RPMI7951 (cell line): ENCODE measurements at places on chromosomes 1 and 21. TPM values are rescaled to one million over a fixed set of nuclear protein-coding genes. Genes with fewer than 3 reads are reported as not detected.

GRCh38 chr1:12296623-12297022 is 66.8 kb downstream of the VPS13D start:
- DNase-seq, result peak; percentile 58

DNA sequence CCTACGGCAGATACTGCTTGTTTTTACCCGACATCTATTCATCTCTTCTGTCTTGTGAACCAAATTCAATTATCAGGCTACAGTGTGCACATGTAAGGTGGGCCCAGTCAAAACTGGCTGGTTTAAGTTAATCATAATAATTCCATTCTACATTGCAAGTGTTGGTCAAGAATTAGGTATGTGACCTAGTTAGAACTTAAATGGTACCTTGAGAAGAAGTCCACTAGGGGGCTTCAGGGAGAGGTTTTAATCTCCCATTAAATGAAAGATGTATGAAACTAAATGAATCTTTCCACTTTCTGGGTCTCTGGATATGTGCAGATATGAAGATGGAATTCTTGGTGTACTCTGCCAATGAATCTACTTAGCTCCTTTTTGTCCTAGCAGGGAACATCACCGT is 187.1 kb downstream of the CDC42BPA start:
- peak; percentile 27 for DNase-seq

DNA sequence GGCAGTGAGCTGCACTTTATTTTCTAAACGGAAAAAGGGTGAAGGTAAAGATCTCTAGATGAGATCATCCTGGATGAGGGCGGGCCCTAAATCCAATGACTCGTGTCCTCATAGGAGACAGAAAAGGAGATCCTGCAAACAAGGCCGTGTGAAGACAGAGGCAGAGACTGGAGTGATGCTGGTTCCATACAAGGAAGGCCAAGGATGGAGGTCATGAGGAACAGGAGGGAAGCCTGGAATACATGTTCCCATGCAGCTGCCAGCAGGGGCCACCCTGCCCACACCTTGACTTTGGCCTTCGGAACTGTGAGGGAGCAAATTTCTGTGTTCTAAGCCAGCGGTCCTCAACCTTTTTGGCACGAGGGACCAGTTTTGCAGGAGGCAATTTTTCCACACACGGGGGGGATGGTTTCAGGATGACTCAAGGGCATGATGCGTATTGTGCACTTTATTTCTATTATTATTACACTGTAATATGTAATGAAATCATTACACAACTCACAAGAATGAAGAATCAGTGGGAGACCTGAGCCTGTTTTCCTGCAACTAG is 94.3 kb downstream of the PSMG1 start:
- DNase-seq, result peak; percentile 61

DNA sequence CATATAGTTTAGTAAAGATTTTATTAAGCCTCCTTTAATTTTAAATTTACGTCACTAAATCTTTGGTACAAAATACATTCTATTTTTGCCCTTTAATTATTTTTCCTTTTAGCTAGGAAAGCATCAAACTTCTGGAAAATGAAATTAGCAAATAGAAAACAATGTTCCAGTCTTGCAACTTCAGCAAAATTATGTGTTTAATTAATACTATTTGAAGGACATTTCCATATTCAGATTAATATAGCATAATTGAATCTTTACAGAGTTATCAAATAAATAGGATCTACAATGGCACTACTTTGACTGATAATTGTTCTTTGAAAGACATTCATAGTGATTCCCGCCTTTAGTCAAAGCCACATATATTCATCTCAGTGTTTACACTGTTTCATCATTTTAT is 904.2 kb downstream of the KCNT2 start:
- DNase-seq, result no peak

DNA sequence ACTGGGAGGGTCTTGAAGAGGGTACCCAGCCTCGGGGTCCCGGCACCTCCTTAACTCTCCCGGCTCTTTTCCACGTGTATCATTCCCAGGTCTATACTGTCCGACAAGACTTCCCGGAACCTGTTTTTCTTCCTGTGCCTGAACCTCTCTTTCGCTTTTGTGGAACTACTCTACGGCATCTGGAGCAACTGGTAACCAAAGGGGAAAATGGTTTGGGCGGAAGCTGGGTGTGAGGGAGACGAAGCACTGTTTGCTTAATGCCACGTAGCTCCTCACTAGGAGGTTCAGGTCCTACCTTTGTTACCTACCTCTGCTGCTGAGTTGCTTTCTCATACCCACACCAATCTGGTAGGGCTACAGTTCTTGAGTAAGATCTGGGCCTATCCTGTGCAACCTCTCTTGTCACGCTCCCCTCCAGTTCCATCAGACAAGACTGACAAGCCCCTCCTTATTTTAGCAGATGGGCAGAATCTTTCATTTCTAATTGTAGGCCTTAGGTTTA is 642 bp downstream of the SLC30A7 start:
- peak; percentile 64 for DNase-seq

DNA sequence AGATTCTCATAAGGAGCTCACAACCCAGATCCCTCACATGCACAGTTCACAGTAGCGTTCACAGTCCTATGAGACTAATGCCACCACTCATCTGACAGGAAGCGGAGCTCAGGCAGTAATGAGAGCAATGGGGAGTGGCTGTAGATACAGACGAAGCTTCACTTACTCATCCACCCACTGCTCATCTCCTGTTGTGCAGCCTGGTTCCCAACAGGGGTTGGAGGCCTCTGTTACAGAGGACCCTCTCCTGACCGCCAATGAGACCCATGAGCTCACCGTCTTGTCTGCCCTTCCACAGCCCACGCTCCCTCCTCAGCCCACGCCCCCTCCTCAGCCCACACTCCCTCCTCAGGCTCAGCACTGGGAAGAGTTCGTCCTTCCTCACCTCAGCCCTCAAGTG is 39.6 kb downstream of the RSPH1 start:
- no peak for DNase-seq

DNA sequence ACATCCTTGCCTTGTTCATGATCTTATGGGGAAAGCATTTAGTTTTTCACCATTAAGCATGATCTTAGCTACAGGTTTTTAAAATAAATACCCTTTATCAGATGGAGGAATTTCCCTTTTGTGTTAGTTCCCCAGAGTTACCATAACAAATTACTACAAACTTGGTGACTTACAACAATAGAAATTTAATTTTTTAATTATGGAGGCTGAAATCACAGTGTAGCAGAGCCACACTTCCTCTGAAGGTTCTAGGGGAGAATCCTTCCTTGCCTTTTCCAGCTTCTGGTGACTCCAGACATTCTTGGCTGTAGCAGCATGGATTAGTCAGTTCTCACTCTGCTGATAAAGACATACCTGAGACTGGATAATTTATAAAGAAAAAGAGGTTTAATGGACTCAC is 18.5 kb downstream of the MIGA1 start:
- DNase-seq, result no peak

FMO5 gene
- total RNA-seq, result 2.1 and 3.4 TPM in 2 replicates
